ENCODE measurements at places on chromosomes 16 and 17.

GRCh38 chr16:51393381-51394005 lies 242.4 kb upstream of the SALL1 start:
- DNase-seq, result no peak

DNA sequence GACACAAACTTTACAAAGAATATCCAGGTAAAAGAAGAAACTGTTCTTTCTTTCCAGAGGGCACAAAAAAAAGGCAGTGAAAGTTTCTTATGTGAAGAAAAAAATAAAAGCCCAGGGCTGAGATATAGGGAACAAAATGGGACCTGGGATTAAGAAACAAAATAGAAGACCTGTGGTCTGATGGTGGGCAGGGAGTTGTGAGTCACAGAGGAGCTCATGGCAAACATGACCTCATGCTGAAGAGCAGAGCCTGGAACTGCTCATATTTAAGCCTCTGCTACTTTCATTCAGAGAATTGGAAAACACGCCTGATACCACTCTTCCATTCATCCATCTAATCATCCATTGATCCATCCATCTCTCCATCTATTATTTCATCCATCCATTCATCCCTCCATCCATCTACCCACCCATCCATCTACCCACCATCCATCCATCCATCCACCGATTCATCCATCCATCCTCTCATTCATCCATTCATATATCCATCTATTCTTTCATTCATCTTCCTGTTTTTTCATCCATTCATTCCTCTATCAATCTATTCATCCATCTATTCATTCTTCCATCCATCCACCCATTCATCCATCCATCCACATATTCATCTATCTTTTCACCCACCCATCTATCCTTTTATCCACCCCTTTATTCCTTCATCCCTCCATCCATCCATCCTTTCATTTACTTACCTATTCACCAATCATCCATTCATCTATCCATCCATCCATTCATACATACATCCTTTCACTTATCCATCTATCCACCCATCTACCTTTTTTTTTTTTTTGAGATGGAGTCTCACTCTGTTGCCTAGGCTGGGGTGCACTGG lies 30.0 kb downstream of the WFDC1 start:
- no peak for DNase-seq

GRCh38 chr16:51898872-51899271 lies 648.1 kb downstream of the TOX3 start:
- peak; percentile 1 for DNase-seq

DNA sequence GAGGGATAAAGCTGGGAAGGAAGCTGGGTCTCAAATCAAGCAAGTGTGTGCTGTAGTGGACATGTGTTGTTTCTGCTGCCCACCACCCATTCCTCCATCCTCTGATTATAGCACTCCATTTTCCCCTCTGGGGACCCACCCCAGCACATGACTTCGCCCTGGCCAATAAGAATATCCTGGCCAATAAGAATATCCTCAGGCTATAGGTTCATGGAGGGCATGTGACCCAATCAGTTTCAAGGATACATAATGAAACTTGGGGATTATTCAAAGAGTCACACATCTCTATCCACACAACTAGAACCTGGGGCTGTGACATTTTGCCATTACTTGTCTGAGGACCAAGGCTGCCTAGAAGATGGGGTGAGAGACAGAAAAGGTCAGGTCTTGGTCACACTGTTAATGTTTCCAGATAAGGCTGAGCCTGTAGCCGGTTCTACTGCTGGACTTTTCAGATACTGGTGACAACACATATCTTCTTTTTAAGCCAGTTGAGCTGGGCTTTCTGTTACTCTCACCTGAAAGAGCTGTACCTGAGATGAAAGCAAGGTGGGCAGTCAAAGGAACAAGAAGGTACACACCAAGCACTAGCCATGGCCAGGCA lies 33.7 kb downstream of the MYO18A start:
- no peak for DNase-seq

- DNase-seq, result no peak
These were observed 130 bp downstream of the CCDC78 start for GRCh38 chr16:726188-726437.

DNA sequence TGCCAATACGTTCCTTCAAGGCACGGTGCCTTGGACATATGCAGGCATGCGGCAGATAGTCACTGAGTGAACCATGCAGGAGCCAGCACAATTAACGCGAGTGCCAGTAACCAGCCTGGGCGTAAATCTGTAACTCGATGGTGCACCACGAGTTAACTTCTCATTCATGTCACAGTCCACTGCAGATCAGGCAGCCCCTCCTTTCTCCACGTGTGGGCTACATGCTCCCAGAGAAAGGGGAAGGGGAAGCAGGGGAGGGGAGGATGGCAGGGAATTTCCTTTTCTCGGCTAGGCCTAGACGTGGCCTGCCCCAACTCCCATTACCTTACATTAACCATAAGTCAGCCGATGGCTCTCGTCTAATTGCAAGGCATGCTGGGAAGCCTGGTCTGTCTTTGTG lies 287.9 kb downstream of the CPPED1 start:
- DNase-seq, result no peak

DNA sequence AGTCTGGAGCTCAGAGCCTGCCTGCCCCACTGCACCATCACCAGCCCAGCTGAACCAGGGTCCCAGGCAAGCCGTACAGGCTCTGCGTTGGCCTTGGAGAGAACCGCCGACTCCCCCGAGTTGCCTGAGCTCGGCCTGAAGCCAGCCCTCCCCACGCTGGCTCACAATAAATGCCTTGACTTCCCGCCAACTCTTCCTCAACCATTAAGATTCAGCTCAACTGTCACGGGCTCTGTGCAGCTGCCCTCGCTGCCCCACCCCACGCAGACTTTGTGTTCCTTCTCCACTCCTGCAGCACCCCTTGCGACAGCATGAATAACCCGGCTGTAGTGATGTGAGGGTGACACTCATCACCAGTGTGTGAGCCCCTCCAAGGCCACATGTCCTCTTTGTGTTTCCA lies 4.8 kb upstream of the QPRT start:
- DNase-seq, result peak; percentile 22

DNA sequence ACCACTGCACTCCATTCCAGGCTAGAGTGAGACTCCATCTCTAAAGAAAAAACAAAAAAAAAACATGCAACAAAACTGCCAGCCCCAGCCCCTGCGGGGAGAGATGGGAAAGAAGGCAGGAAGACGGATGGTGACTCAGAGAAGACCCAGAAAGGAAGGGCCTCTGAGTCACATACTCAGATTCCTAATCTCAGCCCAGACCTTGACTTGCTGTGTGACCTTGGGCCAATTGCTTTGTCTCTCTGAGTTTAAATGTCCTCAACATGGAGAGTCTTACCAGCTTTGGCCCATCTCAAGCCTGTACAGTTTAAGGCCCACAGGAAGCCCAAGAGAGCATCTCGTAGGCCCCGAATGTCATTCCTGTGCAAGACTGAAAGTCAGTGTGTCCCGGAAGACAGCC lies 86.5 kb upstream of the LHX1 start:
- DNase-seq, result peak; percentile 28

DNA sequence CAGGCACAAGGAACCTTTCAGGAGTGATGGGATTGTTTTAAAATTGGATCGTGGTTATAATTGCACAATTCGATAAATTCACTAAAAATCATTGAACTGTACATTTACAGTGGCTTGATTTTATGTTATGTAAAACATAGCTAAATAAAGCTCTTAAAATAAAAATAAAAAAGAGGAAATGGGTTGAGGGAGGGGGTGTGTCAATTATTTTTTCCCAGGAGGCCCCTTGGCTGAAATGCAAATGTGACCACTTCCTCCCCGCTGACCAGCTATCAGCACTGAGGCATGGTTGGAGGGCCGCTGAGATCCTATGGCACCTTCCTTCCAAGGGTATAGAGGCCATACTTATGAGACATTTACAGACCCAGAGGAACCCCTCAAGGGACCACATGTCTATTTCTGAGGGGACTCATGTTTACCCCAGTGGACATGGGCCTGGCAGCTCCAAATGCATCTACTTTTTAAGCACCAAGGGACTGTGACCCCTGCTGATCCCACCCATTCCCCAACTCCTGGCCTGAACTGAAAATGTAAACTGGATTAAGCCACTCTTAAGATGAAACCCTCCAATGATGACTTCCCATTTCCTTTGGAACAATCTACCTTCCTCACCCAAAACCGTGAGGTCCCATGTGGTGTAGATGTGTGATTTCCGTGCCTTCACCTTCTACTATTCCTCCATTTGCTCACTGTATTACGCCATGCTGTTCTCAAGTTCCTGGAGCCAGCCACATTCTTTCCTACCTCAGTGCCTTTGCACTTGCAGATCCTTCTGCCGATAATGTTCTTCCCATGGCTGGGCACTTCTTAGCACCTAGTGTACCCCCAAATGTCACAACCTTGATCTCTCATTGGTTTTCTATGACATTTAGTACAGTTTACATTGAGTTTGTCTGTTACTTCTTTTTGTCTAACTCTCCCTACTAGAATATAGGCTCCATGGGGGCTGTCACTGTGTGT lies 2.8 kb upstream of the IL21R start:
- DNase-seq, result no peak

DNA sequence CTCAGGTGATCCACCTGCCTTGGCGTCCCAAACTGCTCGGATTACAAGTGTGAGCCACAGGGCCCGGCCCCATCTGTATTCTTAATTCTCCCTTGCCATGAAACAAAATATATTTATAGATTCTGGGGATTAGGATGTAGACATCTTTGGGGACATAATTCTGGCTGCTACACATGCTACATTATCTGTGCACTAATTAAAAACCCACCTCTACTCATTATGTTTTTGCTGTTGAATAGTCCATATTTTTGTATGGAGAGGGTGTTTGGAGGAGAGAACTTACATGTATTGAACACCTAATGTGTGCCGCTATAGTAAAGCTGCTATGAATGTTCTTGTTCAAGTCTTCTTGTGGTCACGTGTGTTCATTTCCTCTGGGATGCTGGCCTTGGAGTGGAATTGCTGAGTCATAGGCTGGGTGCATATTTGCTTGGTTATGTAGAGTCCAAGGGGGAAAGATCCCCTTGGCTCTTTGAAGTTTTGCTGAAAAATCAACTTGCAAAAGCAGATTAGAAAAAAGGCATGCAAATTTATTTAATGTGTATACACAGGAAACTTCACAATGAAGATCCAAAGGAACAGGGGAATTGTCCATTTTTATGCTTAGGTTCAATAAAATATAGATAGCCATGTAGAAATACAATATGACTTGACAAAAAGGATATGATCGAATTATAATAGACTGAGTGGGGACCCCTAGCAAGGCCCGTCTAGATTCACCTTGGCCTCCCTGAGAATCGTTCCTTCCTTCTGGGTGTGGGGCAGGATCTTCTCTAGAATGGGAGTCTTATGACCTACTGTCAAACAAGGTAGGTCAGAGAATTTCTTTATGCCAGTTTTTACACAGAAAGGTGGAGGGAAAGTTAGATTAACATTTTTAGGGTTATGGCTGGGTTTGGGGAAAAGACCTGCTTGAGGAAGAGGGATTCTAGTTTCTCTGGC lies 42.1 kb upstream of the GPRC5B start:
- DNase-seq, result peak; percentile 12

- no peak for DNase-seq
These were observed 86.9 kb upstream of the ZNF469 start for GRCh38 chr16:88295671-88296436.

- no peak for DNase-seq
These were observed 208.1 kb downstream of the CCDC182 start for GRCh38 chr17:57536789-57537523.

DNA sequence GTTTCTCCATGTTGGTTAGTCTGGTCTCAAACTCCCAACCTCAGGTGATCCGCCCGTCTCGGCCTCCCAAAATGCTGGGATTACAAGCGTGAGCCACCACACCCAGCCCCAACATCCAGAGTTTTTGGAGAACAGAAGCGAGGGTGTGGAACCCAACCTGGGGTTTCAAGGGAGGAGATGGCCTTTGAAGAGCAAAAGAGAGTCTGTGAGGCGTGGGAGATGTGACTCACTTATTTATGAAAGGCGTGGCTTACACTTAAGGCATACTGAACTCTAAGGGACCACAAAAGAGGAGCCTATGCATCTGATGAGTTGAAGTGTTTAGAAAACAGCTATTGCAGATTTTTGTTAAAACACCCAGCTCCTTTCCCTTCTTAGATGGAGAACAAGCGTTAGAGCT lies 18.9 kb downstream of the ARSG start:
- DNase-seq, result no peak

DNA sequence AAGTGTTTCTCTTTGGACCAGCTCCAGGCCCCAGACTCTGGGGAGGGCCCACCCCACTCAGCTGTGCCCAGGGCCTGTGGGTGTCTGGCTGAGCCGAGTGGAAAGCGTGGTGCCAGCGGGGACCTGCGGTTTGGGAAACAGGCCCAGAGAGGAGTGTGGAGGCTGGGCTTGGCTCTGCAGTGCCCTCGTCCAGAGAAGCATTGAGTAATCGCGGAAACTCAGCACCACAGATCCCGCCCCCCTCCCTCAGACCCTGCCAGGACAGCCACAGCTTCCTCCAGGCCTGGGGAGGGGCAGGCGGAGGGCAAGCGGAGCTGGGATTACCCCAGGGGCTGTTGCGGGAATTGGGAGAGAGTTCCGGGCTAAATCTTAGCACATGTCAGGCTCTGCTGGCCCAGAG lies 14.6 kb upstream of the PITPNA start:
- peak; percentile 85 for DNase-seq

DNA sequence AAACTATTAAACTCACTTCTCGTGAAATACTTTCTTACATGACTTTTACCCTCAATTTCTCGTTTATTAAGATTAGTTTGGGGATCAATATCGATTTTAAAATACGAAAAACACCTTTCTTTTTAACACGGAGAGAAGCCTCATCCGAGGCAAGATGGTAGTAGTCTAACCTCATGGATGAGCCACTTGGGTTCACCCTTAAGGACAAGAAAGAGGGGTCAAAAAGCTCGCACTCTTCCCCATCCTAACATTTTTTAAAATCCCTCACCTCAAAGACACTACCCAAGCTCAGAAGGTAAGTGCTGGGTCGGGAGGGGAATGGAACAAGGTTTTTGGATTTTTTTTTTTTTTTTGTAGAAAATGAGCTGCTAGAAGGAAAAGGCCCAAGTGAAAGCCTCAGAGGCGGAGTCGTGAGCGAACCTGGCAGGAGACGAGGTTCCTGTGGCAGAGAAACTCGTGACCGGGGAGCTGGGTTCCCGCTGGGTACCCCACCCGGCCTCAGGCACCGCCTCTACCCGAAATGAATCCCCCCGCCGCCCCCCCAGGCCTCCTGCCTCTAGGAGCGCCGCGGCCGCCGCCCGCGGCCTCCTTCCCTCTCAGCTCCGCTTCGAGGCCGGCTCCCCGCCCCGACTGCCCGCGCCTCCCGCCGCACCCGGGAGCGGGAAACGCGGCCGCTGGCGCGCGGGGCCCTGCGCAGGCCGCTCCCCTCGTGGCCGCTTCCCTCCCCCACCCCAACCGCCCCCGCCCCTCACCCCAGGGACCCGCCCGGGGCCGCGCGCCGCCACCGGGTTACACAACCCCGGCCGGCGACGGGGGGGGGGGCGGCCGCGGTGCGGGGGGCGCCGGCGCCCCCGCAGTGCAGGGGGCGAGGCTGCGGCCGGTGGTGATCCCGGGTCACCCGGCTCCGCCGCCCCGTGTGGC lies 1.6 kb downstream of the NUFIP2 start:
- no peak for DNase-seq
